GM04503 (cell line): ENCODE measurements at places on chromosomes 7 and 10.

DNA sequence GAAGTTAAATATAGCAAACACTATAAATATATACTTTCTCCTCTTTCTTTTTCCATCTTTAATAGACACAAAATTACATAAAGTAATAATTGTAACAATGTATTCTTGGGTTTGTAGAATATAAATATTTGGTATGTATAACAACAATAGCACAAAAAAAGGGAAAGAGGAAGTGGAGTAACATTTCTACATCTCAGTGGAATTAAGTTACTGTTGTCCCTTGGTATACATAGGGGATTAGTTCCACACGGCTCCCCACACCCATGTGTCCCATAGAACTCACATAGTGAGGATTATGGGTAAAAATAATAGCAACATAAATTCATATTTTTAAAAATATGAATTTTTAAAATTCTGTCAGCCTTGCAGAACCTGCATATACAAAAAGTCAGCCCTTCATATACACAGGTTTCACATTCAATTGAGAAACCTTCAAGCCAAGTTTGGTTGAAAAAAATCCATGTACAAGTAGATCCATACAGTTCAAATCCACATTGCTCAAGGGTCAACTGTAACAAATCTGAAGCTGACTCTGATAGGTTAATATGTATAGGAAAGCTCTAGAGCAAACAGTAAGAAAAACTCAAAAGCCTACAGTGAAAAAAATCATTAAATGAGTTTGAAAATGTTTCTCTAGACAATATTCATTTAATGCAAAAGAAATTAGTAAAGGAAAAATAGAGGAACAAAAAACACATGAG is 92.4 kb downstream of the HYCC1 start:
- no peak for DNase-seq

DNA sequence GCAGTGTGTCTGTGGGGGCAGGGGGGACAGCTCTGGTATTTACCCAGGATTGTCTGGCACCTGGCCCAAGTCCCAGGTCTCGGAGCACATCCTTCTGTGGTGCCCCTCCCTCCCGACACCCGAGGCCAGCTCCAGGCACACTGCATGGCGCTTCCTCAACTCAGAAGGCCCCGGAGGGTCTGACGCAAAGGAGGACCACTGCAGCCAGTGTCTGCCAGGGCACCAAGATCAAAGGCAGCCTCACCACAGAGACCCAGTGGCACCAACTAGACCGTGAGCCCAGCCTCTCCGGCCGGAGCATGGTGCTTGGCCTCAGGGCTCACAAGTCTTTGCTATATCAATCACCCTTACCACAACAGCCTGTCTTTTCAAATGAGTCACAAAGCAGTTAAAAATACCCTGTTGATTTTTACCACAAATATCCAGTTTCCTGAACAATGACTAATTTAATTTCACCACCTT is 99.3 kb upstream of the DDC start:
- peak; percentile 52 for DNase-seq

GRCh38 chr10:78947733-78948132 is 121.0 kb upstream of the ZMIZ1 start:
- DNase-seq, result no peak

DNA sequence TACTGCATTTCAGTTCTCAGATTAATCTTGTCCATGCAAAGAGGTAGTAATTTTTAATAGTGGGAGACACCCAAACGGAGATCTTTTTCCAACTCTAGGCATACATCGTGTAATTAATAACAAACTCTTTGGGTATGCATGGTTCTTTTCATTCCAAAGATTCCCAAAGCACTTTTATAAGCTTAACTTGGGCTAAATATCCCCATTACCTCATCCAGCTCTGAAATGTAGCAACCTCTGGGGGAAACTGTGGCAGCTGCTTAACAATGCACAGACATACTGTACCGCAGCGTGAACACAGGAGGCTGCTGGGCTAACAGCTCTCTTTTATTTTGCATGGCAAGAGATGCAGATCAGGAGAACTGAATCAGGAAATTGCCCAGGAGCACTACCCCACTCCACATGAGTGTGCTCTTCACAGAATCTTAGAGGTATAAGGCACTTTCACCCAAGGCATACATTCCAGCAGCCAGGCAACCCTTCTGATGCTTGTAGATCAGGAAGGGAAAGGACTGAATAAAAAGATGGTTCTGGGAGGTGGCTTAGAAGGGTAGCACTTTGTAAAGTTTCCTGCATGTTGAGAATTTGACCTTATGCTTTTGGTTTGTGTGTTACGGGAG is 114.4 kb upstream of the GLI3 start:
- DNase-seq, result no peak

DNA sequence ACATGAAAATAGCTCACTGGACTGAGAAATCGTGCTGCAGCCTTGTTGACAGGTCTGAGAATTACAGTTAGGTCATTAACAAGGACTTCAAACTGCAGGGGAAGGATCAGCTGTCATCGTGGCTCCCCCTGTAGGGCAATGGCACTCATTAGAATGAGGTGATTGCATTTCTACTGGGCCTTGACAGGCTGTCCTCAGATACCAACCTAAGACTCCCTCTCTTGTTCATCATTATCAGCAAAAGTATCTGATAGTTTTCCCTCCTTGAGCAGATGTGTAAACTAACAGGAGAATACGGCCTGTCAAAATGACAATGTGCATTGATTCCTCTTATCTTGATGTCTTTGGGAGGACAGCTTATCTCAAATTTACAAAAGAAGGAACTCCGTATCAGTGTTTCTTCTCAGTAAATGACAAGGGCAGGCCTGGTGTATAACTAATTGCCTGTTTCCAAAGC is 648.5 kb upstream of the LRRN3 start:
- DNase-seq, result no peak

DNA sequence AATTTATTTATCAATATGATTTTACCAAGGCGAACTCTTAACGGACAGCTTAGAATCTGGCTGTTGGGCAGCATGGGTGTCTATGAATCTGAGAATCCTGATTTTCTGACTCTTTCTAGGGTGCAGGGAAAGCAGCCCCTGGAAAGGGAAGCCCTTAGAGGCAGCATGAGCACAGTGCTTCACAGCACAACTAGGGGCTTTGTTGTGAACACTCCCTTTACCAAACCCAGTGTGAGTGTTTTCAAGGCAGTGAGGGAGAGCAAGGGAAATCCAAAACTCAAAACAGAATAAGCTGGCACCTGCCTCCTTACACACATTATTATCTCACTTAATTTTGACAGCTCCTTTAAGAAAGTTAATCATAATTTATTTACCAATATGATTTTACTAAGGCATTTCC is 116.3 kb upstream of the CSTF2T start:
- DNase-seq, result no peak

DNA sequence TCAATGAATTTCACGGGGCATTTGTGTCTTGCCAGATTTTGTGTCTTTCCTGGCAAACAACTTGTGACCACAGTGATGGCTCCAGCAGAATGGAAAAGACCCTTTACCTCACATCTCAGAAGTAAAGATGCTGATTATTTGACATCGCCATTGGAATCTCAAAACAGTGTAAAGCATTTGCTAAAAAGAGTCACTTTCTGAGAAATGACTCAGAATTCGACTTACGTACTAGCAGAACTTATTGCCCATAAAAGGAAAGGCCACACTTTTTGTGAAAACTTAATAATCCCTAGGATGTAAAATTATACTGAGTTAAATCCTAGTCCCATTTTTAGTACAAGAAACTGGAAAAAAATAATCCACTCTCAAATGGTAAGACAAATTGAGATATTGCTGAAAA is 35.9 kb upstream of the PRKCQ start:
- no peak for DNase-seq
